Foreskin fibroblast (primary cell): ENCODE measurements at places on chromosomes 1 and 21.
A peak's percentile ranks its signal among the peaks of the same experiment; 100 is the strongest.

DNA sequence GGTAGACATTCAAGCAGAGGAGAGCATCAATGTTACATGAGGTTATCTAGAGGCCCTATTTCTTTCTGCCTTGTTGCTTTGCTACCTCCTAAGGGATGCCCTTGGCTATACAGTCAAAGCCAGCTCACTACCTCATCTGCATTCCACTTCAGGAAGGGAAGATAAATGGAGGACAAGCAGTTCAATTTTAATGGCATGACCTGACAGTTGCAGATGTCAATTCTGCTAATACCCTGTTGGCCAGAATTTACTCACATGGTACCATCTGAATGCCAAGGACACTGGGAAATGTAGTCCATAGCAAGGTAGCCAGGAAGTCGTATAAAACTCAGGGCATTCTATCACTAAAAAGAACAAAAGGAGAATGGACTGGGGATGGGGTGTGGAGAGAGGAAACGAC lies 31.5 kb downstream of the PALMD start:
- DNase-seq, result no peak

DNA sequence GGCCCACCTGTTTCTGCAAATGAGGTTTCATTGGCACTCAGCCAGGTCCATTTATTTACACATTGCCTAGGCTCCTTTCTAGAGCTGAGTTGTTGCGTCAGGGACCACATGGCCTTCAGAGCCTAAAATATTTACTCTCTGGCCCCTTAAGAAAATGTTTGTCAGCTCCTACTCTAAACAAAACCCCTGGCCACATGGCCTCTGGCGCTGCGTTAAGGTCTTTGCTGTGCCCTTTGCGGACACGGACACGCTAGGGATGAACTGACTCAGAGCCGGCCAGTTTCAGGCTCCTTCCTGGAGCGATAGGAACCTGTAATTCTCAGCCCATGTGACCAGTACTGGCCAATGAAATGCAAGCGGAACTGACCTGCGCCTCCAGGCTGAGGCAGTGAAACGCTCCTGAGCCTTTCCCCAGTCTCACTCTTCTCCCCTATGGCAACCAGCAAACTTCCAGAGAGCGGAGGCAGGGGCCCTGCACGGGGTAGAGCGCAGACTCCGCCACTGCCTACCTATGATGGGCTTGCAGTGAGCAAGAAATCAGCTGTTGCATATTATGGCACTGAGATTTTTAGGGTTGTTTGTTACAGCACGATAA lies 160.3 kb downstream of the ETS2 start:
- peak; percentile 69 for DNase-seq

- DNase-seq, result no peak
Observed at GRCh38 chr1:53210954-53211353, 9.5 kb downstream of the CZIB start.

GRCh38 chr1:198157847-198158725 lies 1.3 kb downstream of the NEK7 start:
- DNase-seq, result peak; percentile 60

DNA sequence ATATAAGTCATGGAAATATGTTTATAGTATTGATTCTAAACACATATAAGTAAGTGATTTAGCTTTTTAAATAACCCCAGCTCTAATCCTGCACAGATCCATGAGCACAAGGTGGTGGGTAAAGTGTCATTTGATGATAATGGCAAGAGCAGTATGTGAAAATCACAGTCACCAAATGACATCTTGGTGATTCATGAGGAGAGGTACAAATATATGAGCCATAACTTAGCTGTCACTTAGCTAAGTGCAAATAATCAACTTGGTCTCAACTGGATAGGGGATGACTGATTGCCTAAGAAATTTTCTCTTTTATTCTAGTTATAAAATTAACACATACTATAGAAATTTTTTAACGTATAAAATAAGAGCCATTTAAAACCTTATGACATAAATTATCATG lies 198.1 kb downstream of the ZZZ3 start:
- DNase-seq, result no peak

- DNase-seq, result no peak
Observed at GRCh38 chr1:161932668-161933067, 91.0 kb downstream of the OLFML2B start.

DNA sequence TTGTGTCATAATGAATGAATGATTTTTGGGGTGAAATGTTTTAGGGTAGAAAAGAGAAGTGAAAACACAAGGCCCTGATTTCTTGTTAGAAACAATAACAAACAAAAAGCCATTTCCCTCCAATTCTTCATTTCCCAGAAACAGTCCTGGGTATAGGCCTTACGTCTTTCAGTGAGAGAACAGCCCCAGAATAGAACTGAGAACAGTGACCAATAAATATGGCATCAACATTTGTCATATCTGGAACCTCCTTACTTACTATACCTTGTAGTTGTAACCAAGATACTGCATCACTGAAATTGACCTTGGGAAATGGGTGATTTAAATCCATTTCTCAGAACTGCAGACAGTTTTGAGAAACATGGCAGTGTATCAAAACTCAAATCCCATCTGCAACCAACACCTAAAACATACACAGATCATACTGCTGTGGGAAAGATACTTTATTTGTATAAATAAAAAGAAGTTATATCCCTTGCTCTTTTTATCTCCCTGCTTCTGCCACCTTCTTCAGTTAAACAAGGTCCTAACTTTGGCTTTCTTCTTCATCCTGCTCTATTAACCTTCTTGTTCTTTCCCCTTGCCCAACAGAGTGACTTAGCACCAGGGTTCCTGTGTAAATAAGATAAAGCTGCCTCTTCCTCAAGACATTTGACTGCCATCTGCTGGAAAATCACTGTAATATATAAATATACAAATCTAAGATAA lies 19.5 kb downstream of the XKR8 start:
- DNase-seq, result peak; percentile 55

GRCh38 chr21:17089091-17089491 lies 423.8 kb upstream of the CXADR start:
- DNase-seq, result no peak

- peak; percentile 36 for DNase-seq
Observed at GRCh38 chr1:33143176-33143575, 38.7 kb downstream of the TRIM62 start.

- DNase-seq, result peak; percentile 82
Observed at GRCh38 chr1:67749844-67750690, 65.1 kb downstream of the GADD45A start.

- DNase-seq, result peak; percentile 57
Observed at GRCh38 chr1:162016631-162017030, 7.0 kb downstream of the OLFML2B start.

GRCh38 chr1:185474440-185475149 lies 157.6 kb upstream of the IVNS1ABP start:
- DNase-seq, result no peak

DNA sequence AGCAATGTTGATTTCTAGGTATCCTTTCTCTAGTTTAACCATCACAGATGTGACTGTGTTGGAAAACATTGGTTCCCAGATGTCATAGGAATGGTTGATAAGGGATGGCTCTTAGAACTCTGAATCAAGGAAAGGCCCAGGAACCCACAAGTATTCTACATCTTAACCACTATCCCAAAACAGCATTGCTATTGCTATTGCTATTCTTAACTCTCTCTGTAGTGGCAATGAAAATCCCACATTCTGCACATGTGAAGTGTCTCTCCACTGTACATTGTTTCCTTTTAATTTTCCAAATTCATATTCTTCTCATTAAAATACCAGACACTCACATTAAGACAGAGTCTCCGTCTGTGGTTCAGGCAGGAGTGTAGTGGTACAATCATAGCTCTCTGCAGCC lies 420.4 kb upstream of the RUNX1 start:
- no peak for DNase-seq

DNA sequence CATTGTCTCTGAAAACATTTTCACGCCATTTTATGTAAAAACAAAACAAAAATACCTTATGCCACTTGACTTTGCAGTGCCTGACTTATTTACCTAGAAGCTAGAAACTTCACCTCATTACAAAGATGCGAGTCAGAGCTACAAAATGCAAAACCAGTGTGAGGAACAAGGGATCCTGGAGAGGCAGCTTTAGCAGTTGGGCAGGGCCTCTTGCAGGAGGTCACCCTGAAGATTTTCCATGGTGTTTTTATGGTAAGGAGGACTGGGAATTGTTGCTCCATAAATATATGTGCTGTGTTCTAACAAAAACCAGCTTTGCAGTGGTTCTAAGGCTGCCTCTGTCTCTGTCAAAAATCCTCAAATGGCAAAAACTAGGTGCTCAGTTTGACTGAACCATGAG lies 36.4 kb upstream of the TARBP1 start:
- peak; percentile 76 for DNase-seq

GRCh38 chr21:15029077-15029476 lies 35.7 kb downstream of the NRIP1 start:
- DNase-seq, result no peak

DNA sequence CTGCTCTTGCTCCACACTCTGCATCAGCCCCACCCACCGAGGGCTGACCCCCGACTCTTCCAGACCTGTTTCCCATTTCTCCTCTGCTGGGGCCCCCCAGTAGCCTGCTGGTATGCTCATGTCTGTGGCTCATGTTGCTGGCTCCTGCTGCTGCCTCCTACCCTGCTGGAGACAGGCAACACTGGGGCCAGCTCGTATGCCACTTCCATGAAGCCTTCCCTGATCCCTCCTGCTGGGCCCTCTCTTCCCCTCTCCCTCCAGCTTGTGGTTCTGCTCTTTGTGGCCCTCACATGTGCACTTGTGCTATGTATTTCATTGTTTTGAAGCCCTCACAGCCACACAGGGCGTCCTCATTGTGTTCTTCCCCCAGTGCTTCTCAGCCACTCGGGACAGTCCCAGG lies 40.5 kb downstream of the CNN3 start:
- DNase-seq, result no peak
